ENCODE measurements at places on chromosomes 6 and 20. TPM values are rescaled to one million over a fixed set of nuclear protein-coding genes. Genes with fewer than 3 reads are reported as not detected.

- H3K27ac ChIP-seq = no peak overlapping the region
- peaks cover 14% of the 10 kb centered on the region for H3K36me3 ChIP-seq
- H3K4me1 ChIP-seq = peaks cover 66% of the 10 kb centered on the region
- DNase-seq = no peak
- H3K27me3 ChIP-seq = peaks cover 1% of the 10 kb centered on the region
These were observed 2.4 kb downstream of the OSER1 start for GRCh38 chr20:44208165-44208564.

- no peak overlapping the region for H3K4me3 ChIP-seq
- no peaks in the 10 kb centered on the region for H3K4me1 ChIP-seq
- no peak for DNase-seq
- no peak overlapping the region for H3K27ac ChIP-seq
These were observed 680.2 kb upstream of the MMS22L start for GRCh38 chr6:97963193-97963592.

SNAP25 gene
- total RNA-seq = 0.67 TPM

HLA-A gene
- total RNA-seq = 1,470 TPM

MPC1 gene
- 22.9 TPM for total RNA-seq

All from activated CD4-positive, alpha-beta memory T cell treated with anti-CD3 and anti-CD28 coated beads for 36 hours (primary cell).